ENCODE measurements at places on chromosomes 5 and 9. TPM values are rescaled to one million over a fixed set of nuclear protein-coding genes. Genes with fewer than 3 reads are reported as not detected.

GRCh38 chr5:171676286-171676944 lies 109.2 kb upstream of the SMIM23 start:
- DNase-seq: no peak

DNA sequence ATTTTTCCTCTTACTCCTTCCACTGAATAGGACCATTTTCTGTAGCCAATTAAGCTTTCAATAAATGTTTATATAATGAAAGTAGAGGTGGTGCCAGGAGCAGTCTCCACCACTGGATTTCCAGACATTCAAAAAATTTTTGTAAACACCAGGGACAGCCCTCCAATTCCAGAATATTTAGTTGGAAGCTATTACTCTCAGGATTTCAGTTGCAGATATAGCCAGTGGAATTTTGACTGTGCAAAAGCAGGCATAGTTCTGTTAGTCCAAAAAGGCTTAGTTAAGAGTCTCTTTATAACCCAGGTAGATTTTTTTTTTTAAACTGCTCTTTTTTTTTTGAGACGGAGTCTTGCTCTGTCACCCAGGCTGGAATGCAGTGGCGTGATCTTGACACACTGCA lies 138.1 kb upstream of the DMRT1 start:
- DNase-seq: no peak

GRCh38 chr5:75340714-75341478 lies 3.9 kb downstream of the HMGCR start:
- DNase-seq: no peak

DNA sequence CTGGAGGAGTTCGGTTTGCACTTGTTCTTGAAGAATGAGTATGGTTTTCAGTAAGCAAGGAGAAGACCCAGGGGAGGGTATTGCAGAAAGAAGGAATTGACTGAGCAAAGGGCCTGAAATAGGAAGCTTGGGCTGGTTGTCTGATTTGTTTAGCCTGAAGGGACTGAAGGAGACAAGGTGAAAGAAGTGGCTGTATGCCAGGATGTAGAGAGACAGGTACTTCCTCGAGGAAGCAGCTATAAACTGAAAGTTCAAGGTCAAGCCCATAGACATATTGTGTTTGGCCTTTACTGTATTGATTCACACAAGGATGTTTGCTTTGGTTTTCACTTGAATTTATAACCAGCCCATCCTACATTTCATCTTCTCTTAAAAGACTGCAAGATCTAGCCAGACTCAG lies 183.1 kb downstream of the PALM2AKAP2 start:
- DNase-seq: no peak

DNA sequence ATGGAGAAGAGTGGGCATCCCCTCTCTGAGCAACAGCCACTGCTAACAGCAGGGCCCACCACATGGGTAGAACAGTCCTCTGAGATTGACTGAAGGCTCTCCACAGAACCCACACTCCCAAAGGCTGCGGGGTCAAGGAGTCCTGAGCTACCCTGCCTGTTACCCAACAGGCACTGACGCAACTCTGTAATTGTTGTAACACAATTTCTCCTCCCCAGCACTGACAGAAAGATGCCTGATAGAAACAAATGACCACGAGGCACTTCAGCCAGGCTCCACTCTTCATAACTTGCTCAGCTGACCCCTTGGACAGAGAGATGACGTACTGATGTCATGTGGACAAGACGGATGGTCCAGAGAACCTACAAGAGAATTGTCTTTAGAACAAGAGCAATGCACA lies 220.7 kb downstream of the SPOCK1 start:
- no peak for DNase-seq

Gene SAXO1
- not detected for total RNA-seq

DNA sequence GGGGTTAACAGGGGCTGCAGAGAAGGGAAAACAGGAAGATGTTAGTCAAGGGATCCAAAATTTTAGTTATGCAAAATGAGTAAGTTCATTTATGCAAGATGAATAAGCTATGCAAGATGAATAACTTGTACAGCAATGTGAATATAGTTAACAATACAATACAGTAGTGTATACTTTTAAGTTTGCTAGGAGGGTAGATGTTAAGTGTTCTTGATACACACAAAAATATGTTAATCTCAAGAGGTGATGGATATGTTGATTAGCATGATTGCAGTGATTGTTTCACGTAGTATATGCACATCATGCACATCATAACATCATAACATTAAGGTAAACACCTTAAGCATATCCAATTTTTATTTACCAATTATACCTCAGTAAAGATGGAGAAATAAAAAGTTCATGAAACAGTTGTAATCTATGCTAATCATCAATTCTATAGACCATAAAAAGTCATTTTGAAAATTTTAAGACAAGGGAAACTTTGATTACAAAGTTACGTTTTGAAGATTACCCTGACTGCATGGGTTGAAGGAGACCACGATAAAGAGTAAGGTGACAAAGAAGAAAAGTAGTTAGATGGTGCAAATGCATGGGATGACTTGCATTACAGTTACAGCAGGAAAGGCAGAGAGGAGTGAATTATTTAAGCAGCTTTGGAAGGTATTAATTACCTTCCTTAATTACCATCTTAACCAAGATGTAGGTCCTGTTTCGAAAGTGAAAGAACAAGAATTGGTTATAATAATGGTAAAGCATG lies 31.4 kb downstream of the FAM174A start:
- no peak for DNase-seq

Gene DNAI1
- not detected for total RNA-seq

Gene IFNA2
- total RNA-seq: not detected

- no peak for DNase-seq
These were observed 40.7 kb upstream of the ZNF300 start for GRCh38 chr5:150945486-150945885.

- DNase-seq: no peak
These were observed 149.2 kb upstream of the GAS1 start for GRCh38 chr9:87096506-87096905.

DNA sequence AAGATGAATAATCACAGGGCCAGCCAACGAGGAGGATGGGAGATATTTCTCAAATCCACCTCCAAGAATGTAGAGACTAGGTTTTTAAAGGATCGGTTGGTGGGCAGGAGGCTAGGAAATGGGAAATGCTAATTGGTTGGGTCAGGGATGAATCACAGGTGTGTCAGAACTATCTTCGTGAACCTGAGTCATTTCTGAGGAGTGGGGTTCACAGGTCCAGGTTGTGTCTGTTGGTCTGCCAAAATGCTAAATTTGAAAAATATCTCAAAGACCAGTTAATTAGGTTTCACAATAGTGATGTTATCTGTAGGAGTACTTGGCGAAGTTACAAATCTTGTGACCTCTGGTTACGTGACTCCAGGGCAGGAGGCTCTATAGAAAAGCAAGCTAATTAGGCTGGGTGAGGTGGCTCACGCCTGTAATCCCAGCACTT lies 2.6 kb upstream of the PLAA start:
- DNase-seq: no peak

DNA sequence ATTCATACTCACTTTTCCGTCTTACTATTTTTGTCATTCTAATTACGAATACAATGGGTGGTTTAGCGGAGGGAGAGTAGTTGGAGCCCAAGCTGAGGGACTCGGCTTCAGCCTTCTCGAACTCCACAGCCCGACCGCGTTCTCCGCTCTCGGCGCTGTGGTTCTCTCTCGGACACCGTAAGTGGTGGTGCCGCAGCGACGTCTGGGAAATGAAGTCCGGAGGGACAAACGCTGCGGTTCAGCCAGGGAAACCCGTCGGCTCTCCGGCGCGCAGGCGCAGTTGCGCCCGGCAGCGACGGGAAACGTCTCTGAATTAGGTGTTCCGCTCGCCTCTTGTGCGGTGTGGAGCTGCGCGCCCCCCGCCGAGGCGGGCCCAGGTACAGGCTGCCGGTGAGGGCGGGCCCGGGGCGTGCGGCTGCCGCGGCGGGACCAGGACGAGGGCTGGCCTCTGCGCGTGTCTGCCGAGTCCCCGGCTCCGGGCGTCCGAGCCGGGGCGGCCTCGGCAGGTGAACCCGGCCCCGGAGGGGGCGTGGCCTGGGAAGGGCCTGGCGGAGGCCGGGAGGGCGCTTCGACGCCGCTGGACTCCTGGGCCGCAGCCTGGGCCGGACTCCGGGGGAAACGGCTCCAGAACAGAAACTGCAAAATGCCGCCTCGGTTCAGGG lies at the start of gene ZNF879:
ZNF879 (plus strand) TSS at position 277 of the 662 bp plus-strand sequence. CDS start 1,201 bp downstream, outside the sequence.
- peak; percentile 93 for DNase-seq

DNA sequence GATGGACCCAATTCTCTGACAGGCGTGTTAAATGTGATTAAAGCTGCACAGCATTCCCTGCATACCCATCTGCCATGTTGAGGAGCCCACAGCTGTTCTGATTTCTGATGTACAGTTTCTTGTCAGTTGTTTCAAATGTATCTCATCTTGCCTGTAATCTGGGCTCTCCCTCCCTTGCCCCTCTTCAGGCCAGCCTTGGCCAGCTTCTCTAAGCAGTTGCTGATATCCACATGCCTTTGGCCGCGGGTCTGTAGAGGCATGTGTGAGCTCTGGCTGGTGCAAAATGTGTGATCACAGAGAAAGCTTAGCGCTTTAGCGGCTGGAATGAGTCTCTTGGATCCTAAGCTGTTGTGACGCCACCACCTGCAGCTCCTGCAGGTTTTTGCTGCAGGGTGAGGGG lies 332.0 kb downstream of the MLLT3 start:
- DNase-seq: no peak

DNA sequence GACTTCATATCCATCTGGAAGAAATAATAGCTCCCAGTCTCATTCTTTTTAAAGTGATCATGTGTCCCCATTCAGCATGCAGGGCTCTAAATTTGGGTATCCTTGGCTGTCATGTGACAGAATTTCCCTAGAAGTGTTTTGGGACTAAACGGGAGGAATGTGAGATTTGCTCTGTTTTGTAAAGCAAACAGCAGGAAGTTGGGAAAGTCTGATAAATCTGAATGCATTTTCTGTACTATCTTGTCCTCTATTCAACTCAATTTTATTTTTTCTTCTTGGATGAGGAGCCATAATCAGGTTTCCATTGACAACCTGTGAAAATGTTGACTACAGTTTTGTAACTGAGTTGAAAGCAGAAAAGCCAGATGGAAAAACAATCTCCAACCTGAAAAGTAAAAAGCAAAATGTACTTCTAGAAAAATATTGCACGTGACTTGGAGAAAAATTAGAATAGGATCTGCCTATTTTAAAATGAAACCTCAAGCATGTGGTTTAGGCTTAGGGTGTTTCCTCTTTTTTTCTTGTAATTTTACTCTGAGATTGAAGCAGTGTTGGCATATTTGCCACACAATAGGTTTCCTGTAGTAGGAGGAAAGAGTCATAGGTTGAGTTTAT lies 76.2 kb upstream of the IL6ST start:
- no peak for DNase-seq

Gene CDHR2
- 2.3 TPM for total RNA-seq

DNA sequence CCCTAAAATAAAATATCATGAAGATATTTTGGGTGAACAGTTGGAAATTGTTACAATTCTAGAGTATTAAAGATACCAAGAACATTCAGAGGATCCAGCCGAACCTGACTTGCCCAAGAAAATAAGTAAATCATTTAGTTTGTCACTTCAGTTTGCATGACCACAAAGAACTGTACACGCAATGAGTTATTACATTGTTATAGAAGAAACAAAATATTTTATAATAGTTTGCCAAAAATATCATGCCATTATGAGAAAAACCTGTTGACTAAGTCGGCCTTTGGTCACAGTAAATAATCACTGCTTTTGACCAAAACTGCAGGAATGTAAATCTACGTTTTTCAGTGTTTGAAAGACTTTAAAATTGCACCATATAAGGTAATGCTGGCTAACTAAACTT lies 27.9 kb downstream of the TRIO start:
- DNase-seq: no peak

Gene FNBP1
- total RNA-seq: 208 TPM

Gene UNC5A
- total RNA-seq: not detected

GRCh38 chr5:40391642-40392041 lies 288.1 kb upstream of the PTGER4 start:
- no peak for DNase-seq

GRCh38 chr5:136032564-136032963 lies 3.8 kb downstream of the TGFBI start:
- DNase-seq: no peak

DNA sequence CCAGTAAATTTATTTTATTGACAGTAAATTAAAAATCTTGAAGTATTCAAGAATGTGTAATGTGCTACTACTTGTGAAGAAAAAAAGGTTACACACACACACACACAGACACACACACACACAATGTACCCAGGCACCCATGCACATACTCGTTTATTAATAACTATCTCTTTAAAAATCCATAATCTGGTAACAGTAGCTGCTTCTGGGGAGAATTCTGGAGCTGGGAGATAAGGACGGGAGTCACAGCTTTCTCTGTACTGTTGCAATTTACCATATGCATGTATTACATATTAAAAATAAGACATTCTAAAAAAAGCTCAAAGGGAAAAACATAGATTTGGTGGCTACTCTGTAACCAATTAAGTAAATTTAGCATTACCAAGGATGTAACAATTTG lies 7.9 kb upstream of the C1QTNF2 start:
- DNase-seq: no peak

DNA sequence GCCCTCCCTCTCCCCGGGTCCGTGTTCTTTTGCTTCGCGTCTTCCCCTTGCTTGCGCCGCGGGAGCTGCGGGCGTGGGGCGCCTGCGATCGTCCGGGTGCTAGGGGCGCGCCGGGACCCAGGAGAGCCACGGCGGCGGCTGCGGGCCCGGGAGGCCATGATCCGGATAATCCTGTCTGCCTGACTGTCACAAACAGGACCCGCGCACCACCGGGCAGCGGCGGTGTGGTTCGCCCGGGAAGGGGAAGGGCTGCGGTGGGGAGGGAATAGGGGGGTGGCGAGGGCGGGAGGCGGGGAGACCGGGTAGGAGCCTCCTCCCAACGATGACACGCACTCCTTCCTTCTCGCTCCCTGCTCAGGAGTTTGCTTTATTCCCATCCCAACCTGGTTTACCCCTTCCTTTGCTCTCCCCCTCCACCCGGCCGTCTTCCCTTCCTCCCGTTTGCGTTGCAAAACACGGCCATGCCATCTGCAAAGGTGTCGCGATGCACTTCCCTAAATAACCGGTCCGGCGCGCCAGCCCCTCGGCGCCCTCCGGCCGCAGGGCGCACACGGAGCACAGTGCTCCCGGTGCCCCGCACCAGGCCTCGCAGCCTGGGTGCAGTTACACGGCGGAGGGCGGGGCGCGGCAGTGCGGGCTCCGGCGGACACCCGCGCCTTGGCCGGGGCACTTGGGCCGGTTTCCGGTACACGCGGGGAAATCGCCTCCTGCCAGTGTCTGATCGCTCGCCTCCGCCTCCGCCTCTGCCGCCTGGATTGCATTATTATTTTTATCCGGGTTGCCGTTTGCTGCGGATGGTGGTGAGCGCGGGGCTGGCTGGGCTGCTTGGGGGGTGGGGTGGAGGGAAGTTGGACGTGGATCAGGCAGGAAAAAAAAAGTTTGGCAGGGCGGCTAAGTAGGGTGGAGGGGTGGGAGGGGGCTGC lies 1.5 kb downstream of the SMARCA2 start:
- DNase-seq: peak; percentile 71

DNA sequence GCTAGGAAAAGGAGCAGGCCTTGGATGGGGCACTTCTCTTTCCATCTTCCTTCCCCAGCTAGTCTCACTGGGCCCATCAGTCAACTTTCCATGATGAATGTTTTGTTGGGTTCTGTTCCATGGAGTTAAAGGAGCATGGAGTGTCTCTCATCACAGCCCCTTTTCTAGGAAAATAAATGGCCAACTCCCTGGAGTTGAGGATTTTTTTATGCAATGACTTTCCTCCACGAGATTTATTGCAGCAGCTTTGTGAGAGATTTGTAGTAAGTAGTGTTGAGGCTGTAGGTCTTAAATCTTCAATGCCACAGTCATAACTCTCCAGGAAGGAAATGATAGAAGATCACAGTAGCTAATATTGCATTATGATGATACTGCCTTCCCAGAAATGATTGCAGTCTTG lies 45.6 kb upstream of the SLC44A1 start:
- DNase-seq: no peak

GRCh38 chr5:93512799-93513198 lies 68.2 kb downstream of the NR2F1-AS1 start:
- DNase-seq: no peak

All from activated CD4-positive, alpha-beta memory T cell treated with anti-CD3 and anti-CD28 coated beads, Interleukin-2, amount 10 ng/mL, durations not matched to agents 7 days and 5 days (primary cell).